ENCODE measurements at places on chromosomes 7 and 10. TPM values are rescaled to one million over a fixed set of nuclear protein-coding genes. Genes with fewer than 3 reads are reported as not detected.

GRCh38 chr7:155058896-155059295 is 11.2 kb upstream of the HTR5A start:
- H3K36me3 ChIP-seq: no peaks in the 10 kb centered on the region
- no peak for DNase-seq
- no peaks in the 10 kb centered on the region for H3K4me1 ChIP-seq

Gene TRA2A
- total RNA-seq: 38.3 TPM

DNA sequence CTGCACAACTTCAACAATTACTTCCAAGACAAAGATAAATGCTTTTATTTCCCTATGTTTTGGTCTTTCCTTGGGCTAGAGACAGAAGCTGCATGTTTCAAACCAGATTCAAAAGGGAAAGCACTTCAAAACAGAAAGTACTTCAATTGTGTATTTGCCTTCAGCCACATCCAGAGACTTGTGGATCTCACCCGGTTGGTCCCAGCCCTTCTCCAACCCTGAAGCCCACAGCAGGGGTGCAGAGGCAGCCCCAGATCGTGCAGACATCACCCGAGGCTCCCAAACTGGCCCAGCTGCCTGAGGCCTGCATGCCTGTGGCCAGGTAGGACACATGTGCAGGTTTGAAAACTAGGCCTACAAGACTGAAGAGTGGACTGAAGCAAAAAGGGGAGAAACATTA is 80.8 kb downstream of the ALOX5 start:
- no peak overlapping the region for H3K27ac ChIP-seq
- no peaks in the 10 kb centered on the region for H3K27me3 ChIP-seq

GRCh38 chr7:97845622-97846203 is 26.5 kb downstream of the ASNS start:
- H3K4me3 ChIP-seq: no peak overlapping the region
- H3K4me1 ChIP-seq: no peaks in the 10 kb centered on the region
- no peaks in the 10 kb centered on the region for H3K36me3 ChIP-seq
- no peak overlapping the region for H3K27ac ChIP-seq
- DNase-seq: no peak

Gene GATA3
- 1.4 TPM for total RNA-seq

GRCh38 chr10:11828682-11829284 is 5.6 kb downstream of the PROSER2 start:
- H3K27ac ChIP-seq: no peak overlapping the region
- H3K36me3 ChIP-seq: no peaks in the 10 kb centered on the region
- H3K4me1 ChIP-seq: peaks cover under 1% of the 10 kb centered on the region
- peaks cover 2% of the 10 kb centered on the region for H3K27me3 ChIP-seq
- H3K4me3 ChIP-seq: no peak overlapping the region
- no peak for DNase-seq

Gene LRRC17
- 0.12 TPM for total RNA-seq

Gene GBF1
- 60.5 TPM for total RNA-seq

GRCh38 chr7:105765846-105766245 is 110.6 kb downstream of the ATXN7L1 start:
- H3K36me3 ChIP-seq: no peaks in the 10 kb centered on the region
- H3K27me3 ChIP-seq: no peaks in the 10 kb centered on the region
- H3K27ac ChIP-seq: no peak overlapping the region
- no peaks in the 10 kb centered on the region for H3K4me1 ChIP-seq

- no peak for DNase-seq
- H3K4me1 ChIP-seq: no peaks in the 10 kb centered on the region
- no peak overlapping the region for H3K4me3 ChIP-seq
These were observed 8.3 kb upstream of the FOXL3 start for GRCh38 chr7:281637-282036.

- H3K4me3 ChIP-seq: no peak overlapping the region
- H3K4me1 ChIP-seq: no peaks in the 10 kb centered on the region
- H3K36me3 ChIP-seq: no peaks in the 10 kb centered on the region
- DNase-seq: no peak
- H3K27me3 ChIP-seq: no peaks in the 10 kb centered on the region
These were observed 161.2 kb downstream of the CAMK1D start for GRCh38 chr10:12510501-12510941.

Gene TAS2R41
- total RNA-seq: 0.40 TPM

Gene ANXA7
- total RNA-seq: 163 TPM

- peaks cover 38% of the 10 kb centered on the region for H3K4me1 ChIP-seq
- peaks cover 69% of the 10 kb centered on the region for H3K36me3 ChIP-seq
- no peak for DNase-seq
- H3K27me3 ChIP-seq: no peaks in the 10 kb centered on the region
- no peak overlapping the region for H3K4me3 ChIP-seq
These were observed 88.5 kb downstream of the DLG5 start for GRCh38 chr10:77837925-77838595.

DNA sequence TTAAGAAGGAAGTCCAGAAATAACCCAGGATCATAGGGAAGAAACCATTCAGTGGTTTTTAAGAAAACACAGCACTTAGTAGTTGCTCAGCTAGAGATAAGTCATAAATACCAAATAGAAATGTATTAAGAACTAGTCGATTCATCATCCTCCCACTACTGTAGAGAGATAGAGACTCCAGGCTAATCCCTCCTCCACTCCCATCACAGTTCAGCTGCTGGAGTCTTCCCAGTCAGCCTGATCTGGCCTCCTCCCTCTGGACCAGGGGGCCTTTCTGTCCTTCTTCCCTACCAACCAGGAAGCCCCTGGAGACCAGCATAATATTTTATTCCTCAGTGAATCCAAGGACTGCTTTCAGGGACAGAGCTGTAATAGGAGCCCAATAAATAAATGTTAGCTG is 294.1 kb upstream of the YAE1 start:
- no peak overlapping the region for H3K4me3 ChIP-seq
- no peak for DNase-seq
- H3K27me3 ChIP-seq: peaks cover 4% of the 10 kb centered on the region
- H3K27ac ChIP-seq: no peak overlapping the region
- no peaks in the 10 kb centered on the region for H3K4me1 ChIP-seq

Measured in heart right ventricle (tissue), 16 donors.